ENCODE measurements at places on chromosomes 6 and 20.

- DNase-seq: no peak
Measured at GRCh38 chr6:8535519-8535918, 100.2 kb upstream of the SLC35B3 start.

DNA sequence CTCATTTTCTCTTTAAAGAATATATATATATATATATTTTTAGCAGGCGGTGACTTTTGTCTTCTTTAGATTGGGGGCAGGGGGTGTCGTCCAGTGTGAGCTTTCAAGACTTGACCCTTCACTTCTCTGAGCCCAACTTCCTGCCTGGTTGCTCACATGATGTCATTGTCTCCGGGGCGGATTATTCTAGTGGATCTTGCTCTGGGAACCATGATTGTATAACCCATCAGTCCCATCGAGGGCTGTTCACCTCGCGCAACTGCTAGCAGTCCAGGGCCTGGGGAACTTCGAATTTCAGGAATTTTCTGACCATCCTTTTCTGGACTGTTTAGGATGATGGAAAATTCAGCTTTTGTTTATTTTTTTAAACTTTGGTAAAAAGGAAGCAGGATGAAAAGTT, 1.0 kb downstream of the IGF2R start:
- DNase-seq: no peak

DNA sequence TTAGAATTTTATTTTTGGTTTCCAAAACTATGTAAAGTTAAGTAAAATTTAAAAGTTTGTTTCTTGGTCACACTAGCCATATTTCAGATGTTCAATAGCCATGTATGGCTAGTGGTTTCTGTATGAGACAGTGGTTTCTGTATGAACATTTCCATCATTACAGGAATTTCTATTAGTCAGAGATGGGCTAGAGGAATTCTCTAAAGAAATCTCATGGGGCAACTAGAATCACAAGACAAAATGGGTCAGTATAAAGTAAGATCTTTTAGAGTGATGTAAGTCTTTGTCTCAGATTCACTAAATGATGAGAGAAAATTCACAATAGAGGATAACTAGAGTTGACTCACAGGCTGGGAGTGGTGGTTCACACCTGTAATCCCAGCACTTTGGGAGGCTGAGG, 149.0 kb downstream of the FUT9 start:
- DNase-seq: no peak

DNA sequence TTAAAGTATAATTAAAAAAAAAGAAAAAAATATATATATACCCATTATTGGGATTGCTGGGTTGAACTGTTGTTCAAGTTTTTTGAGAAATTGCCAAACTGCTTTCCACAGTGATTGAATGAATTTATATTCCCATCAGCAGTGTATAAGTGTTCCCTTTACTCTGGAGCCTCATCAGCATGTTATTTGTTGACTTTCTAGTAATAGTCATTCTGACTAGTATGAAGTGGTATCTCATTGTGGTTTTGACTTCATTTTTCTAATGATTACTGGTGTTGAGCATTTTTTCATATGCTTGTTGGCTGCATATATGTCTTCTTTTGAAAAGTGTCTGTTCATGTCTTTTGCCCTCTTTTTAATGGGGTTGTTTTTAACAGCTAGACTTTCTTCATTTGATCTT, 1260.8 kb upstream of the GJE1 start:
- no peak for DNase-seq

GRCh38 chr6:96878143-96878542, 19.5 kb downstream of the NDUFAF4 start:
- DNase-seq: no peak

DNA sequence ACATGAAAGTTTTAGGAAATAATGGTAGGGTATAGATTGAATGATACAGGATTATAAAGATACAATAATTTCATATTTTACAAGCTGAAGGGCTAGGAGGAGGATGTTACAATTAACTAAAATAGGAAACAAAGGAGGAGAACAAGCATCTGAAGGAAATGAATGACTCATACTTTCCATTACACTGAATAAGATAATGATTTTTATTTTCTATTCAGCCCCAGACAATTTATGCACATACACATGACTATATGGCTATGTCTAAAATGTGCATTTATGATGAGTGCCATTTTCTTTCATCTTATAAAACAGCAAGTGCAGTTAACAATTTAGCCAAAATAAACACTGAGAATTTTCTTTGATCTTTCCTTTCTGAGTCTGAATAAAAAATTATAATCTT, 994.6 kb upstream of the ADGRB3 start:
- no peak for DNase-seq

DNA sequence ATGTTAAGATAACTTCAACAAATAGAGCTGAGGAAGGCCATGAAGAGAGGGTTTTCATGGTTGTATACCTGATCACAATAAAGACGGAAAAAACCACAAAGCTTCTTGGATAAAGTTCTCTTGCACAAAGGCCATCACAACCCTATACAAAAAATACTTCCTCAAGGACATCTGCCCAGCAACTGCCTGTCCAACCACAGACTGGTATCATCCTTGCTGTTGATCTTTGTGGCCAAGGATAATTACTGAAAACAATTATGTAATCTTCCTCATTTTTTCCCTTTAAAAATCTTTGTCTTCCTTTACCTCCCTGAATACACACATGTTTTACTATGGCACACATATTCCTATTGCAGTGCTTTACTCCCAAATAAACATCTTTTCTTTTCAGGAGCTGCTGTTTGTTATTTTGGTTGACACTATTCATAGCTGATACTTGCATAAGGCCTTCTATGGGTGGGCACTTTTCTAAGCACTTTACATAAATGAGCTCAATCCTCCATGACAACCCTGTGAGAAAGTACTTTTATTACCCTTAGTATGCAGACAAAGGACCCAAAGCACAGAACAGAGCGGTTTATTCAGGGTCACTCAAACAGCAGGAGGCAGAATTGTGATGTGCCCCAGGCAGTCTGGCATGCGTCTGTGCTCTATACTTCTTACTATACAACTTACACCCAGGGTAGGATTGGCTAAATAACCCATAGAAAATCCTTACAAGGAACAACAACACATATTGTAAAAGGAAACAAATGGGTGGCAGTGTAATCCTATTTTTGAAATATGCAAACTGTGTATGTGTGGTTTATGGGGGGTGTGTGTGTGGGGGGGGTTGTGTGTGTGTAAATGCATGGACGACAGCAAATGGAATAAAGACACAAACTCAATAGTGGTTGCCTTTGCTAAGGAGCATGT, 35.1 kb downstream of the SNRNP48 start:
- DNase-seq: no peak

DNA sequence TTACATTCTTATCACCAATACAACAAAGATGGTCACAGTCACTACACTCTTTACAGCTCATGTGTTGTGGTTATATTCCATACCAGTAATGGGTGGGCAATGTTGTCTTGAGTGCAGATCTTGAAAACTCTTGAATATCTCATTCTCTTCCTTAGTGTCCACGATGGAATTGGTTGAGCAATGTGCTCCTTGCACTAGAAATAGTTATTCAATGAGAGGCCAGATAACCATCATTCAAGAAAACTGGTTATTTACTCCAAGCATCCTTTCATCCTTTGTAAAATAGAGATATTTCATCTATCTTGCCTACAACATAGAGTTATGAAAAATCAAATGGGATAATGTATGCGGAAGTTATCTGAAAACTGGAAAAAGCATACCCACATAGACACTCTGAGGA, 215.9 kb downstream of the ARHGAP18 start:
- no peak for DNase-seq

GRCh38 chr20:5608442-5609161, 141.6 kb upstream of the SHLD1 start:
- no peak for DNase-seq

DNA sequence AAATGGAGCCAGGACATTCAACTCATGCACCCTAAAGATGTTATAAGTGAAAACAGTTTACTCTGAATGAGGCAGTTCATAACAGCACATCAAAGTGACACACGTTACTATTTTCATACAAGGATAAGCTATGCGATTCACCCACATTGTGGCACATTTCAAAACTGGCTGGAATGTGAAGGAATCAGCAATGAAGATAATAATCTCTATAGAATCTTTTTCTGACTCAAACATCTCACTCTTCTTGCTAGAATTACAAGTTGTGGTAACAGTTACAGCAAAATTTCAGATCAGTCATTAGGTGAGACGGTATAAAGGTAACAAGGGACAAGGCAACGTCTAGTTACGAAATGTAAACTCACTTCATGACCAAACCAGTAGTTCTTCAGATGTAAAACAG, 17.5 kb downstream of the TMEM244 start:
- no peak for DNase-seq

DNA sequence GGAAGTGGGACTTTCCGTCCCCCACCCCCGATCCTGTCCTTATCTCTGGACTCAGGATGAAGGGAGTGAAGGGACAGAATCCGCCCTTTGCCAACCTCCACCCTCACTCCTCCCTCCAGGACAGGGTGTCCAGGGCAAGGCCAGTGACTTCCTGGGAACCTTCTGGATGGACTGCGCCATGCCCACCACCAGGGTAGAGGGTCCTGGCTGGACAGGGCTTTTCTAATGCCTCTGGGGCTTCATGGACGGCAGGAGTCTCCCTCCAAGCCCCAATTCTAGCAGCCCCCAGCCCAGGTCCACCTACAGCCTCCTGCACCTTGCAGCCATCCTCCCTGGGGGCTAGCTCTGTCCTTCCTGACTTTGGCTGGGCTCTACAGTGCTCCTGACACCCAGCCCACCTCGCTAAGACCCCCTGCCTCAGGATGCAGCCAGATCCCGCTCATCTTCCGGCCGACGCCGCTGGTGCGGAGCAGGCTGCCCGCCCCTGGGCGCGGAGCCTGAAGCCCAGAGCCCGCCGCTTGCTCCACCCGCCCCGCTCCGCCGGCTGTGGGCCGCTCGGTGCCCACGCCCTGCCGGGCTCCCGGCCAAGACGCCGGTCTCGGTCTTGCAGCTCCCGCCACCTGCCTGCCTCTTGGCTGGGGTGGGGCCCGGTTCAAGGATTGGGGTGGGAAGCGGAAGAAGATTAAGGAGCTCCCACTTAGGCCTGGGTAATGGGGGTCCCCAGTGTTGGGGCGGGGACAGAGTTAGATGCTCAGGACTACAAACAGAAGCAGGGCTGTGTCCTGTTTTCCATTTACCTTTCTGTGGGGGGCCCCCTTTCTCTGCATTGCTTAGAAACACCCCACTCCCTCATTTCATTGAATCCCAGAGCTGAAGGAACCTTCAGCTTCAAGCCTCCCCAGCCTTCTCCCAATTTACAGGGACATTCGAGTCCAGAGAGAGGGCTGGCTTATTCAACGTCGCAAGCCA, 72.8 kb downstream of the MDGA1 start:
- DNase-seq: no peak

GRCh38 chr20:50126662-50127061, 13.7 kb upstream of the UBE2V1 start:
- no peak for DNase-seq

- DNase-seq: no peak
Measured at GRCh38 chr20:47680804-47681529, 104.3 kb downstream of the SULF2 start.

- DNase-seq: no peak
Measured at GRCh38 chr6:136284909-136285308, 4.7 kb downstream of the BCLAF1 start.

DNA sequence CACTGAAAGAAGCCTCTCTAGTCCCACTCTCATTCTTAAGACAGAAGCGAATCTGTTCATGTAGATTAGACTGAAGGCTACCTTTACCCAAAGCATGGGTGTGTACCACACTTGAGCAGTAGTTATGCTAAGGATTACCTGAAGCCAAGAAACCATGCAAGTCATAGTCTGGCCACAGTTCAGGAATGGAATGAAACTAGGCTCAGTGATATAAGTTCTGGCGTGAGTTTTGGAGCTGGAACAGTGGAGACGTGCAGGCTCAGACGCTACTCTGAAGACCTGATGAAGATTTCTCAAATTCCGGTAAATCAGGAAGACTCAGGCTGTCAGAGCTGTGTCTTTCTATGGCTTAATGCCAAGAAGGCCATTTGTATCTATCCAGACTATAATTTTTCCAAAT, 219.9 kb downstream of the HDGFL1 start:
- DNase-seq: no peak

GRCh38 chr6:63580704-63580961, 8.4 kb downstream of the LOC128125822 start:
- no peak for DNase-seq

GRCh38 chr20:17138237-17138636, 88.6 kb upstream of the PCSK2 start:
- no peak for DNase-seq

DNA sequence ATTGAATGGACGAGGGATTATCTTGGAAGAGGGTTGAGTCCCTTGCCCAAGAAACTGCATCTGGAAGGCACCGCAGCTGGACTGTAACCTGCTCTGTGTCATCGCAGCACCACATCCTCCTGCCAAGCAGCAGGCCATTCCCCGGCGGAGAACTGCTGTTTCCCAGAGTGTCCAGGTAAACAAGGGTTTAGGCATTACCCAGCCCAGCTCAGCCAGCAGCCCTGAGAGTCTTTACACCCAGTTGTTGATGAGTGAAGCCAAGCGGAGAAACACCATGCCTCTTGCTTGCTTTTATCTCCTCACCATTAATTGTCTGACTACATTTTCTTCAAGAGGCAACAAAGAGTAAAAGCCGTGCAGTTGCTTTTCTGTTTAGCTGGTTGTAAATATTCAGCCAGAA, 104.1 kb downstream of the CDH4 start:
- no peak for DNase-seq

DNA sequence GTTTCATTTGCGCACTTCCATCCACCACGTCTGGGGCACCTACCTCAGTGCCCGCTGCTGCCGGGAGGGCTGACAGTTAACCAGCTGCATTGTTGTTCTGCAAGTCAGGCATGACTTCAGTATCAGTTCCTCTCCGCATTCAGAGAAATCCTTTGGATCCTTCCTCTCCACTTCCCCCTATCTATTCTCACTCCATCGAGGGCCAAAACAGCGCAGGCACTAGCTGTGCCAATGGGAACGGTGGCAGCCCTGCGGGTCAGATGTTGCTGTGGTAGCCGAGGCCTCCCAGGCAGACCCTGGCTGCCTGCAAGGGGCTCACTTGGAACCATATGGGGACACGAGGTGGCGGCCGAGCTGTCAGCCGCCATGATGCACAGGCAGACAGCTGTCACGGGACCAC, 64.2 kb upstream of the INSM1 start:
- no peak for DNase-seq

Measured in stimulated activated CD8-positive, alpha-beta memory T cell treated with anti-CD3 and anti-CD28 coated beads, Interleukin-7, amount 100 ng/mL, for 4 hours (primary cell).